ENCODE measurements at places on chromosomes 1 and 21. TPM values are rescaled to one million over a fixed set of nuclear protein-coding genes. Genes with fewer than 3 reads are reported as not detected.
A peak's percentile ranks its signal among the peaks of the same experiment; 100 is the strongest.

LCE1C gene
- not detected for total RNA-seq

- DNase-seq, result peak; percentile 45
These were observed 76.5 kb downstream of the VWA5B1 start for GRCh38 chr1:20367116-20367585.

- DNase-seq, result no peak
These were observed 5.1 kb upstream of the ZNF326 start for GRCh38 chr1:89989799-89990198.

DNA sequence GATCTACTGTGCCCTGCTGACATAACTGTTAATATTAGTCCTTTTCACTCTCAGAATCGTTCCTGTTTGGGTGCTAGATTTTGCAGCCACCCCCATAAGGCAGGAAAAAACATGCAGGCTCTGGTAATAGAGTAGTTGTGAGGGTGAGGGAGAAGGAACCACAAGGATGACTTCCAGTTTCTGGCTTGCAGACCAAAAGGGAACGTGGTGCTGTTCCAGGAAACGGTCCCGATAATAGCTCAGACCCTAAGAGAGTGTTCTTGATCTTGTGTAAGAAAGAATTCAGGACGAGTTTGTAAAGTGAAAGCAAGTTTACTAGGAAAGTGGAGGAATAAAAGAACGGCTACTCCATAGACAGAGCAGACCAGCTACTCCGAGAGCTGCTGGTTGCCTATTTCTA lies 50.7 kb upstream of the RHOU start:
- no peak for DNase-seq

DNA sequence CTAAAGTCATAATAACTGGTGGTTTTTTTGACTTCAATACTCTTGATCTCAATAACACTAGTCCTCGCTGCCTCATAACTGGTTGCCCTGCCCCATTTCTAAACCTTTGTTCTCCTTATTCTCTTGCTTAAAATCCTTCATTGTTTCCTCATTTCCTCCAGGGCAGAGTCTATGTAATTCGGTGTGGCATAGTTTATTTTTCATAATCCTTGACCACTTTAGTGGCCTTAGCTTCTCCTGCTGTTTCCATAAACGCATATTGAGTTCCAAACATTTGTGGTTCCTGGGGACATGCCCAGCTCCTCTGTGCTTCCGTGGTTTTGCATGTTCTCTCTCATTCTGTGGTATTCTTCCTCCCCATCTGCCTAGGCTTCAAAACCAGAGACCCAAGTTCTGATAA lies 19.0 kb upstream of the TLCD4 start:
- DNase-seq, result peak; percentile 49

- peak; percentile 98 for DNase-seq
These were observed at the start of gene BSDC1 for GRCh38 chr1:32394141-32394889. TSS of gene BSDC1 (minus strand) at chr1:32394441. CDS start at chr1:32394414, 27 bp downstream.

- no peak for DNase-seq
These were observed 429 bp downstream of the FCGR2A start for GRCh38 chr1:161505686-161506085.

- no peak for DNase-seq
These were observed 311.3 kb upstream of the ZP4 start for GRCh38 chr1:238201992-238202391.

DNA sequence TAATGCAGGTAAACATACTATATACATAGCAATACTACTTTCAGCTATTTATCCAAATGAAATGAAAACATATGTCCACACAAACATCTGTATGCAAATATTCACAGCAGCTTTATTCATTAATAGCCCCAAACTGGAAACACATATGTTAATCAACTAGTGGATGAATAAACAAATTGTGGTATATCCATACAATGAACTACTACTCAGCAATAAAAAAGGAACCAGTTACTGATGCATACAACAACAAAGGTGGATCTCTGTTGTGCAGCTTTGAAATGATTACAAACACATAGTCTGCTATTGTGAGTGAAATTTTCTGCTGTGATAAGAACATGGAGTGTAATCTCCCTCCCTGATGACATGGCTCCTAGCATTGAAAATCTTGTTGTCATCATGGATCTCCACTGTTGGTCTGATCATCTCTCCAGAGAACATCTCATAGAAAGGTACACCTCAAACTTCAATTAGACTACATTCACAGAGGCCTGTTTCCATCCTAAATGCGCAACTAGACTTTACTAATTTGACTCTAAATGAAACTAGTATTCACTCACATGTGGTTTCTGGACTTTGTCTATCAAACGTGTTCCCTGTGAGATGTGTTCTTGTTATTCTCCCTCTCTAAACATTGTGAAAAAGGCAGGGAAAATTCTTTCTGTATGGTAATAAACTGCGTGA lies 10.7 kb downstream of the INTS7 start:
- DNase-seq, result no peak

GRCh38 chr1:5267603-5268235 lies 613.3 kb downstream of the AJAP1 start:
- DNase-seq, result no peak

- no peak for DNase-seq
These were observed 498.9 kb downstream of the ADGRL2 start for GRCh38 chr1:82299656-82300055.

- DNase-seq, result peak; percentile 32
These were observed 366.3 kb downstream of the HHAT start for GRCh38 chr1:210695026-210695425.

- DNase-seq, result no peak
These were observed 14.5 kb downstream of the SLC6A17 start for GRCh38 chr1:110164725-110165350.

DNA sequence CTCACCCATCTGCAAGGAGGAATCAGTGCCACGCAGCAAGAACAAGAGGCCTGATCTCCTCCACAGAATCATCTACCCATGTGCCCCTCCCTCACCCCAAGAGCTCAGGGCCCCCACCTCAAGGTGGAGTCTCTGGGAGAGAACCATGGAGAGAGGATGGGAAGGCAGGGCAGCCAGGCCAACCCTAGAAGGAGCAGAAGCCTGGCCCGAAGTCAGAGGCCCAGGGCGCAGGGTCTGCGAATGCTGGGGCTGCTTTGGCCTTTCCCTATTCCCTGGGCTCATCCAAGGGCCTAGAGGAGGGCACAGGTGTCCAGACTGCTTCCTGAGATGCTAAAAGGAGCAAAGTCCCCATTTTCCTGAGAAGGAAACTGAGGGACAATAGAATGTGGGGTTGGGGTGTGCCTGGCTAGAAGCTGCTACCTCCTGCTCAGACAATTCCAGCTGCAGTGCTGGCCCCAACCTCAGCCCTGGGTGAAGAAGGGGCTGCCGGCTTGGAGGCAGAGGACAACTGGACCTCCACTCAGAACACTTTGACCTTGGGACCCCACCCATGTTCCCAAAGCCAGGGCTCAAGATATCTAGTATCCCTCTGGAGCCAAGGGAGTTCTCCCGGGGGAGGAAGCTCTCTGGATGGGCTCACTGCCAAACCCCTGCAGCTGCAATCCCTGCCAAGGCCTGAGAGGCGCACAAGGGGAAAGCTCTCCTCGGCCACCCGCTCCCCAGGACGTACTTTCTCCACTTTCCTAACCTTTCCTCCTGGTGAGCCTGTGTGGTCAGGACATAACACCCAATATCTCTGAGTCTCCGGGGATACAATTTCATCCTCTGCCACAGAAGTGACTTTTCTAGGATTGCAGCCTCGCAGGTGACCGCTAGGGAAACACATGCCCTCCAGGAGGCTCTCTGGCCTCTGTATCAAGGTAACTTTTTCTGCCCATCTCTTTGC lies 16.6 kb upstream of the LEMD1 start:
- DNase-seq, result peak; percentile 65

GRCh38 chr1:201080135-201080534 lies 32.1 kb downstream of the CACNA1S start:
- DNase-seq, result no peak

DNA sequence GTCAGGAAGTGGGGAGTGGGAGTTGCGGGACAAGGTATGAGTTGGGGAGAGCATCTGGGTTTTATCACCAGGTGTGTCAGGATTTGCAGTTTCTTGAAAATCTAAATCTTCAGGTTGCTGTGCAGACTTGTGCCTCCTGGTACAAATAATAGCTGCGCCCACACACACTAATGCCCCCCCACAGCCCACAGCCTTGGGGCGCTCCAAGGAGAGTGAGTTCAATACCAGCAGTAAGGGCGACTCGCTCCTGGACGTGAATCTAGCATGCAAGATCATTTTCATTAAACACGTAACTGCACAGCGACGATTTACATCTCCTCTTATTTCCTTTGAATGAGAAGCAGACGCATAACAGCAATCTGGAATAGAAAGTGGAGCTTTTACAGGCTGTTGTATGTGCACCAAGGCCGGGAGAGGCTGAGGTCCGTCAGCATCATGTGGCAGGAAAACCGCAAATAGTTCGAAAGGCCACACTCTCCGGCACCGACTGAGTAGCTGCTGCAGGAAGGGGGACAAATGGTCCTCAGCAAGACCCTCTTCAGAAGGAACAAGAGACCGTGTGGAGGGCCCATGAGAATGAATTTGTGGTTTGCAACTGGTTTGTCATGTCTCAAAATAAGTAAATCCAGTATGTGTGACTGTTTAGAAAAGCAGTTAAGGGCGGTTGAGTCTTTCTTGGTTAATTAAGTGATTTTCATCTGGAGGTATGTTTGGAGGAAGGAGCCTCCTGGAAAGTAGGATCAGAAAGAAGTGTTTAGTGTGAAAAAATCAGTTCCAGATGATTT lies 439.5 kb downstream of the SMYD3 start:
- peak; percentile 54 for DNase-seq

GRCh38 chr1:34988147-34988546 lies 3.0 kb upstream of the TMEM35B start:
- DNase-seq, result no peak

DNA sequence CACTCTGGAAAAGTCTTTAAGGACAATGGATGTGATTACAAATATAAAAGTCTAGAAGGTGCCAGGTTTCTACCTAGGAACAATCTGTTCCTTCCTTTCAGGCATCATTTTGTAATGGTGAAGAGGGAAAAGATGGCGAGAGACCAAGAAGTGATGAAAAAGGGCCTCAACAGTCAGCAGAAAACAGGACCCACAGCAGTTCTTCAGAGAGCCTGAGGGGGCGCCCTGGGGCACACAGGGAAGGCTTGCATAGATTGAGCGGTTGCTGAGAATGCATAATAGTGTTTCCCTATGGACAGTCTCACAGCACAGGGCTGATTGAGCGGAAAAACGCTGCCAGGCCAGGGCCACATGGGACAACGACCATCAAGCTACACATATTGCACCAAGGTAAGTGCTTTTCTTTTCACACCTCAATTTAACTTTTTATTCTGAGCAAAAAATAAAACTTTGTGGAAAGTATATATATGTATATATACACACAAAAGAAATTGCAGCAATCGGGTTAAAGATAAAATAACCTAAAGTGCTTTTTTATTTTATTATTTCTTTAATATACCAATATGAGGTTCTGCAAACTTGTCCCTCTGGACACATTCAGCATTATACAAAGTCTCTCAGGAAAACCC lies 3.1 kb upstream of the YRDC start:
- peak; percentile 76 for DNase-seq

MAP10 gene
- total RNA-seq, result 1.1 TPM

SLC30A2 gene
- total RNA-seq, result not detected

DNA sequence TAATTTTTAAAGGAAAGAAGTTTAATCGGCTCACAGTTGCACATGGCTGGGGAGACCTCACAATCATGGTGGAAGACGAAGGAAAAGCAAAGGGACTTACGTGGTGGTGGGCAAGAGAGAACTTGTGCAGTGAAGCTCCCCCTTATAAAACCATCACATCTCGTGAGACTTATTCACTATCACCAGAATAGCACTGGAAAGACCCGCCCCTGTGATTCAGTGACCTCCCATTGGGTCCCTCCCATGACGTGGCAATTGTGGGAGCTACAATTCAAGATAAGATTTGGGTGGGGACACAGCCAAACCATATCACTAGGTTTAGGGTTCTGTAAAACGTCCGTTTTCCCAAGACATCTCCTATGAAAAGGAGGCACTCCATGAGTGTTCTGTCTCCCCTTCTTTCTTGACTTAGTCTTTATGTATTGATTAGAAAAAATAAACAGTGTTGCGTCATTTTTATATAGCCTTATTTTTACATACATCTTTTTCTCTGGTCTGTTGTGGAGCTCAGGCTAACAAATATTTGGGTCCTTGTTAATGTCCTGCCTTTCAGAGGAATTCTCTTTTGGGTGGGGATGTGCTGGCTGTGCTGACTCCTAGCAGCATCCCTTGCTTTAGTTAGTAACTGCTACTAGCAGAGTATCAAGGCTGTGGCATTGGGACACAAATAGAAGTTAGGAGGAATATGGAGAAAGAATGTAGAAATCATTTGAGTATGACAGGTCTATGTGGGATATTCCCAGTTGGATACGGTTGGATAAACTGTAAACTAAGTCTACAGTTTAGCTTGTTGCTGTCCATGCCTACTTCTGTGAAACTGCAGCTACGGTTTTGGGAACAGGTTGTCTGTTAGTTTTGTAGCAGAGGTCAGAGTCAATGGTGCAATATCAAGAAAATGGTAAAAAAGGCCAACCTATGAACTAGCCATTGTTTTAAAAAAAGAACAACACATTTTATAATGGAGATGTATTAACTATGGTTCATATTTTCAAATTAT lies 23.5 kb downstream of the BACH1 start:
- no peak for DNase-seq

DNA sequence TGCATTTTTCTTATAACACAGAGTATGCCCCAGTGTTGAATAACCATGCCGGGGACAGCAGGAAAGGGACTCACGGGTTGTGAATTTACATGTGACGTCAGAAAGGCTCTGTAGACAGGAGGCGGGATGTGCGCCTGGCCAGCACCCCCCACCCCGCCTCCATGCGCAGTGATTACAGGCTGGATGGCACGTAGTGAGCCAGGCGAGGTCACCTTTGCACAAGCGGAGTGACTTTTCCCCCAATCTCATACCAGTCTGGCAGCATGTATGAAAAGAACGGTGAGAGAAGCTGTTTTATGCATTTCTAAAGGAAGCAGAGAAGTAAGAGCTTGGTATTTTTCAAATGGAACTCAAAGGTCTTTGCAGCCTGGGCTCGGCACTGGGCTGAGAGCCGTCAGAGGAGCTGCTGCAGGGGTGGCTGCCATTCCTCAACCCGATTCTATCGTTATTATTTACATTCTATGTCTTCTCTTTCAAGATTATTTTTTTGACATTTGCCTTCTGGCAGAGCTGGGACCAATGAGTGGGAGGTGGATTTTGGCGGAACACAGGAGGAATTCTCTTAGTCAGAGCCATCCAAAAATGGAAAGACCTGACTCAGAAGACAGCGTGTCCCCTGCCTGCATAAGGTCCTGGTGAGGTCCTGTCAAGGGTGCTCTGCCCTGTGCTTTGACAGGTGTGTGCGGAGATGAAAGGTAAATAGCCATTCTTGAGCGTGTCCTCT lies 115.6 kb upstream of the SLC45A1 start:
- DNase-seq, result peak; percentile 97

TNFAIP8L2 gene
- not detected for total RNA-seq

METTL13 gene
- 26.3 TPM for total RNA-seq
